ENCODE measurements at places on chromosomes 13 and 19. TPM values are rescaled to one million over a fixed set of nuclear protein-coding genes. Genes with fewer than 3 reads are reported as not detected.

PTPRS gene
- 20.5 TPM for total RNA-seq

CYP4F3 gene
- not detected for total RNA-seq

ZNF333 gene
- total RNA-seq, result 23.4 TPM

MBD3L2 gene
- total RNA-seq, result not detected

TSC22D1 gene
- total RNA-seq, result 70.1 TPM

ZFP14 gene
- total RNA-seq, result 1.6 TPM

CXCL17 gene
- not detected for total RNA-seq

TRAPPC5 gene
- 77.8 TPM for total RNA-seq

TEAD2 gene
- total RNA-seq, result 43.8 TPM

CNFN gene
- not detected for total RNA-seq

GPR12 gene
- not detected for total RNA-seq

TMEM150B gene
- not detected for total RNA-seq

RDH8 gene
- total RNA-seq, result not detected

RNASEH2B gene
- 37.4 TPM for total RNA-seq

KMT5C gene
- total RNA-seq, result 3.9 TPM

LDLR gene
- total RNA-seq, result 97.1 TPM

TNNT1 gene
- 1.4 TPM for total RNA-seq

TMEM59L gene
- total RNA-seq, result 0.15 TPM

KCNJ14 gene
- 0.30 TPM for total RNA-seq

SPRYD7 gene
- 4.2 TPM for total RNA-seq

SERP2 gene
- total RNA-seq, result 1.4 TPM

URAD gene
- total RNA-seq, result not detected

ZNF559 gene
- 10.7 TPM for total RNA-seq

KLF1 gene
- total RNA-seq, result under 0.01 TPM

SLC25A23 gene
- 19.2 TPM for total RNA-seq

SIGLEC11 gene
- total RNA-seq, result not detected

ZMYM5 gene
- 14.9 TPM for total RNA-seq

LCP1 gene
- not detected for total RNA-seq

VAV1 gene
- total RNA-seq, result not detected
